ENCODE measurements at places on chromosomes 3 and 15. TPM values are rescaled to one million over a fixed set of nuclear protein-coding genes. Genes with fewer than 3 reads are reported as not detected.

Gene EPHB1
- 7.0 TPM for total RNA-seq

Gene DUOX1
- total RNA-seq = 2.1 TPM

- no peak for DNase-seq
Measured at GRCh38 chr3:100136921-100137320, 22.6 kb upstream of the FILIP1L start.

Gene VEPH1
- total RNA-seq = 9.2 TPM

DNA sequence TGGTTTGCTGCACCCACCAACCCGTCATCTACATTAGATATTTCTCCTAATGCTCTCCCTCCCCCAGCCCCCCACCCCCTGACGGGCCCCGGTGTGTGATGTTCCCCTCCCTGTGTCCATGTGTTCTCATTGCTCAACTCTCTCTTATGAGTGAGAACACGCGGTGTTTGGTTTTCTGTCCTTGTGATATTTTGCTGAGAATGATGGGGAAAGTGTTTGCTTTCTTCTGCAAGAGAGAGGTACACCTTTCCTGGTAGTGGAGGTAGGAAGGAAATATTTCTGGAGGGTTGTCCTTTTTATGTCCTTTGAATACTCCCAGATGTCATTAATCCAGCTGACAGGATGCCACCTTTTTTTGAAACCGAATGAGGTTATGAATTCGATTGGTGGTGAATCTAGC is 10.5 kb upstream of the SLC28A1 start:
- DNase-seq = no peak
